LHCN-M2 (cell line): ENCODE measurements at places on chromosomes 5 and 9.

DNA sequence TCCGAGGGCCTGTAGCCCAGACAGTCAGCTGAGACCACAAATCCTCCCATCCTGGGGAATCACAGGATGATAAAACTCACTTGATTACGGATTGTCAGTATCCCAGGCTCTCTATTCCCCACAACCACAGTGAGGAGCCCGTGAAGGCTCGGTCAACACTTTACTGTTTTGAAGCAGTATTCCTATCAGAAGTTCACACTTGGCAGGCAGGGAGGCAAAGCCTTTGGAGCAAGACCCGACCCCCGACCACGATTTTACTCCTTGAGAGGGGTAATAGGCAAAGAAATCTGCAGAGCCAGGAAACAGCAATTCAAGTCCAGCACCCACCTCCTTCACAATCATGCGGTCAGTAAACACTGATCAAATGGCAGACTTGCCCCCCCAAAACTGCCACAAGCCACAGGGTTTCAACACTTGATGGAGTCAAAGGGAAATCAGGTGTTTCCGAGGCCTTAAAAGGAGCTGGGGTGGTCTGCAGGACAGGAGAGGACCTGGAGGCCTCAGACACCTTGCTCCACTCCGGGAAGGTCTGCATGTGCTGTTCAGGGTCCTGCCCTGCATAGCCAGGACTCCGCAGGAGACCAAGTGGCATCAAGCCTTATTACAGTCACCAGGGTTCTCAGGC is 25.2 kb downstream of the BICD2 start:
- no peak for DNase-seq

- DNase-seq = no peak
Observed at GRCh38 chr9:122040561-122041242, 52.4 kb downstream of the TTLL11 start.

GRCh38 chr5:45454114-45454513 is 242.1 kb downstream of the HCN1 start:
- peak; percentile 2 for DNase-seq

DNA sequence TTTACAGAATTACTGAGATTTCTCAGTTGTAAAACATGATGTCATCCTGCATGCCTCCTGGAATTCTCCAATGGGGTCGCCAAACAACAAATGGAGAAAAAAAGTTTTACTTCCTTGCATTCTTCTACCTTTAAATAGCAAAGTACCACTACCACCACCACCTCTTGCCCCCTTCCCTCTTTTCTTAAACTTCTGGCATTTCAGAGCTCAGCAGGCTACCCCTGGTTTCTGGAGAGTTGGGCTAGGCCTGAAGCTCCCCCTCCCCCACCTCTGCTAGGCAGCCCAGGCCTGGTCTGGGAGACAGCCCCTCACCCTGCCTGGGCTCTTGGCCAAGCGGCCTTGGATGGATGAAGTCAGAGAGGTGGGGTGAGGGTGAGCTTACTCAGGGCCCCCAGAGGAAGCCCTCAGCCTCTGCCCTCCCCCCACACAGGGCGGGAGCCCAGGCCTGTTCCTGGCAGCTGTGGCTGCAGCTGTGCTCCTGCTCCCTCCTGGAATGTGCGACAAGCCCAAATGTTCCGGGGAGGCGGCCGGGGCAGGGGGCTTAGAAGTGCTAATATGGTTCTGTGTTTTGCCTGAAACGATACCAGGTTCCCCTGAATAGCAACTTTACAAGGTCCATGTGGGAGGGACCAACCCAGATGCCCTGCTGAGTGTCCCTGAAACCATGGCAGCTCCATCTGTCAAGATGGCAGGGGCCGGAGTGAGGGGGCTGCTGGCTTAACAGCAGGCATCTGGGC is 6.0 kb upstream of the CCIN start:
- peak; percentile 92 for DNase-seq

DNA sequence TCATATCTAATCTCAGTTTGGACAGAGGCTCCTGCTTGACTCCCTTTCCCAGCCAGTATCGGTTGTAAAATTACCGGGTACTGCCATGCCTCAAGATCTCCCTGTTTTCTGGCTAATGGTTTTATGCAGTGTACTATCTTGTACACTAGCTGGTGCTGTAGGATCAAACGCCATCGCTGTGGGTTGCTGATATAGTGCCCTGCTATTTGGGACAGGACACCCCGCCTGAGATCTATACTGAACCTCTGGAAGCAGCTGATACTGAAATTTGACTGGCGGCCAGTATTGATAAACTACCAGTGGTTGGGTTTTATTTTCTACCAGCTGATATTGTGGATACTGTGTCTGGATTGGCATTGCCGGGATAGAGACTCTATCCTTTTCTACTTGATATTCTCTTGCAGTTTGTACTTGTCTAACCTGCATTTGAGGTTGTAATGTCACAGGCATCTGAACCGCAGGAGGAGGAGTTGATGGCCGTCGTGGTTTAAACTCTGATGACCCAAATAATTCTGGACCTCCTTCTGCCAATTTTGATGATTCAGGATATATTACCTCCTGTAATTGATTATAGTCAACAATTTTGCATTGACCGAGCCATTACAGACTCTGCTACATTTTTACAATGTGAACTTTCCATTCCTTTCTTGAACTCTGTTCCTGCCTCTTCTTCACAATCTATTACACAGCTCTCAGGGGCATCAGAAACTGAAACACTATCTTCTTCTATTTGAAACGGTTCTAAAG is 112.5 kb upstream of the LARP1 start:
- peak; percentile 30 for DNase-seq

DNA sequence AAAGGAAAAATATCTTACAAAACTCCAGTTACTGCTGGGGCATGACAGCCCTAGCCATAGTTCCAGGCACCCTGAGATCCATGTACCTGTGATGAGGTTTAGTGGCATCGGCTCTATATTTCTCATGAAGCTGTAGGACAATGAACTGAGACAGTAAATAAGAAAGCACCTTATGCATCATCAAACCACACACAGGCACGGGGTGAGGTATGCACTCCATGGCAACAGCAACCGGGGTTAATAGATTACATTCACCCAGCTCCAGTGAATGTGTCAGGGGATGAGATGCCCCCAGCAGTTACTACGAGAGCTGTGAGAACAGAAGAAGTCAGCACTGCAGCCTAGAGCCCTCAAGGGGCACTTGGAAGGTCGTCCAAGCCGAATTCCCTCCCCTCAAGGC is 162.0 kb upstream of the S1PR3 start:
- DNase-seq = no peak

DNA sequence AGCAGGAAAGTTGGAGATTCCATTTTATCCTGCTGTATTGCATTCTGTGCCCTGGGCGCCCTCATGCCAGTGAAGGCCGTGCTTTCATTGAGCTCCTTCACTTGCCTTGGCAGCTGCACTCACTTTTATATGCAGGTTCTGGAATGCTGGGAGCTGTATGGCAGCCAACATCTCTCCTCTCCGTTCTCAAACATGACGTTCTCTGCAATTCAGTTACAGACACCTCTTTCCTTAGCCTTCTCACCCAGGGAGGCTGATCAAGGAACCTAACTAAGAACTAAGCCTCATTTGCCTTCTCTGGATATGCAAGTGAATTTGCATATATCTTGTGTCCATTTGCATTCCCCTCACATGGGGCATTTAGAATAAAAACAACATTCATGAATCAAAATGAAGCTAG is 29.4 kb upstream of the PURA start:
- DNase-seq = no peak

DNA sequence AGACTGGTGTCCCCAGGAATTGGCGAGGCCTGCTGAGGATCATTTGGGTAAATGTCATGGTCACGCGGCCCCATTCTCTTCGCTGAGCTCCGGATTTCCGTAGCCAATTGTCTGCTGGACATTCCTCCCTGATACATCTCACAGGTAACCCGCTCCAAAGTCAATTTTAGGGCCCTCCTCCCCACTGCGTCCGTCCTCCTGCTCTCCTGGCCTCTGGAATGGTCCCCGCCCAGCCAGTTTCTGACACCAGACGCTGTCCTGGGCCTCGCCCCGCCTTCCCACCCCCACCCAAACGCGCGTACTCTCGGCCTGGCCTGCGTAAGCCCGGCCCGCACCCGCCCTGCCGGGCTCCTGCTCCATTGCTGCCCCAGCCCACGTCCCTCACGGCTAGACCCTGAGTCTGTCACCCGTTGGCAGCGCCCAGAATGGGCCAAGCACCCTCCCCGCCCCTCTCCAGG is 202.0 kb downstream of the AUH start:
- DNase-seq = no peak

DNA sequence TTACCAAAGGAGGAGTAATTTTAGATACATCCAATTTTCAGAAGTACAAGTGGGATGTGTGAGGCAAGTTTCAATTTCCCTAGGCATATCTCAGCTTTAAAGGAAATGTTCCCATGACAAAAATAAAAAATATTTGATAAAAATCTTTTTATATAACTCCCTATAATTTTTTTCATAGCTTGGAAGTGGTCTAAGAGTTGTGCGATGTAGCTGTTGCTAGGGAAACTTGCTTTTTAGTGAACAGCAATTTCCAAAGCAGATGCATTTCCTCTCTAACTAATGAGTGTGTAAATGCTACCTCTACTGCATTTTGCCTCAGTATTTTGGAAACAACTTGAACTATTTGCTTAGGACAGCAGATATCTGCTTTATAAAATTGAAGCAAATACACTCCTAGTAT is 39.6 kb downstream of the MACIR start:
- no peak for DNase-seq

- peak; percentile 54 for DNase-seq
Observed at GRCh38 chr5:136212252-136212721, 19.3 kb upstream of the SMIM32 start.

DNA sequence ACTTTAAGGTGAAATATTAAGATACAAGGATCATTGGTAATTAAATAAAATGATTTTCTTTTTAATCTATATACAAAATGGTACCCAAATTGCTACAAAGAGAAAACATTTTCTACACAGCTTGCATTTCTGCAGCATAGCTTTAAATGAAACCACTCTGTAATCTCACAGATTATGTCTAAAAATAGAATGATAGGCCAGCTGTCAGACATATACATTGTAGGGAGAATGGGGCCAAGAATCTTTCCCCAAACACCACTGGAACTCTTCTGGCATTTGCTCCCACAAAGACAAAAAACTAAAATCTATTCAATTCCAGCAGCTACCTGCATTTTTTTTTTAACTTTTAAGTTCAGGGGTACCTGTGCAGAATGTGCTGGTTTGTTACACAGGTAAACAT is 124.1 kb upstream of the NR5A1 start:
- DNase-seq = no peak

GRCh38 chr9:89935801-89936200 is 331.0 kb downstream of the GADD45G start:
- DNase-seq = no peak

GRCh38 chr9:97397220-97397619 is 14.7 kb upstream of the TDRD7 start:
- peak; percentile 14 for DNase-seq

- DNase-seq = peak; percentile 35
Observed at GRCh38 chr5:33994845-33995244, 10.4 kb upstream of the SLC45A2 start.

DNA sequence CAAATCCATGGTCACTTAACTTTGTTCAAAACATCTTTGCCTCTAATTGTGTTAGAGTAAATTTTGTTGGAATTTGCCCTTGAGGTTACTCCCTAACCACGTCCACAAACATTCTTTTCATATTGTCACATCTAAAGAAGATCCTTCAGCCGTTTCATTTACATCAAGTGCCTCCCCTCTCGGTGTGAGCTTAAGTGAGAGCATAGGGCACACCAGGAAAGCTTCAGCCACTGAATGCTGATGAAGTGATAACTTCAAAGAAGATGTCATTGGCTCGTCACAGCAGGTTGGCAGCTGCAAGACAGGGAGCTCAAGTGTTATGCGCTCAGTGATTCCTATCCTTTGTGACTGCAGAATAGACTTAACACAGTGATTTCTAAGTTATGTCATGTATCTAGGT is 49.6 kb upstream of the ADAMTS19 start:
- DNase-seq = no peak

DNA sequence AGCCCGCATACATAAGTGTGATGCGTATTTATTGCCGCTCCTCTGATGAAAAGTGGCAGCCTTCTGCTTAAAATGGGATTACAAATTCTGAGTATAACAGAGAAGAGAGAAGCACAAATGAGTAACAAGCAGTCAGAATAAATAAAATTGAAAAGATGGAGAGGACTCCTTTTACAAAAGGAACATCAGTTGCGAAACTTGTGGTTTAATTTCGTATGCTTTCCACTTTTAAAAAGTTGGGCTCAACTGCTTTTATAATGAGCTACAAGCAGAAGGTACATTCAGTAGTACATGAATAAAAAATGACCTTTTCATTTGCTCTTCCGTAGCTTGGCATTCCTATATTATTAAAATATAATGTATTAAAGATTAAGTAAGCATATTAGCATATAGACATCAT is 320.0 kb downstream of the FBXL17 start:
- peak; percentile 66 for DNase-seq

DNA sequence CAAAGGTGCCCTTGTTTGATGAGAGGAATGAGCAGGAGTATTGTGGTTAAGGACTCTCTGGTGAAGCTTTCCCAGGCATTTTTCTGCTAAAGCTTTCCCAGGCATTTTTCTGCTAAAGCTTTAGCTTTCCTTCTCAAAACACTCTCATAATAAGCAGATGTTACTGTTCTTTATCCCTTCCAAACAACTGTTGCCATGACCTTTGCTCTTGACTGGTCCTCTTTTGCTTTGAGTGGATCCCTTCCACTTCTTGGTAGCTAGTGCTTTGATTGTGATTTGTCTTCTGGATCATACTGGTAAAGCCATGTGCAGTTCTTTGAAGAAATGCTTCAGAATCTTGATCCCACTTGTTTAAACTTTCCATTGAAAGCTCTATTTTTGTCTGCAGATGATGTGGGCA is 85.8 kb downstream of the GPBP1 start:
- DNase-seq = peak; percentile 66
